NCI-H2227 treated with DMSO at 0.1 percent for 48 hours (cell line): ENCODE measurements at places on chromosomes 5 and 9.

GRCh38 chr5:84197538-84197937 lies 187.1 kb downstream of the EDIL3 start:
- no peak for DNase-seq

DNA sequence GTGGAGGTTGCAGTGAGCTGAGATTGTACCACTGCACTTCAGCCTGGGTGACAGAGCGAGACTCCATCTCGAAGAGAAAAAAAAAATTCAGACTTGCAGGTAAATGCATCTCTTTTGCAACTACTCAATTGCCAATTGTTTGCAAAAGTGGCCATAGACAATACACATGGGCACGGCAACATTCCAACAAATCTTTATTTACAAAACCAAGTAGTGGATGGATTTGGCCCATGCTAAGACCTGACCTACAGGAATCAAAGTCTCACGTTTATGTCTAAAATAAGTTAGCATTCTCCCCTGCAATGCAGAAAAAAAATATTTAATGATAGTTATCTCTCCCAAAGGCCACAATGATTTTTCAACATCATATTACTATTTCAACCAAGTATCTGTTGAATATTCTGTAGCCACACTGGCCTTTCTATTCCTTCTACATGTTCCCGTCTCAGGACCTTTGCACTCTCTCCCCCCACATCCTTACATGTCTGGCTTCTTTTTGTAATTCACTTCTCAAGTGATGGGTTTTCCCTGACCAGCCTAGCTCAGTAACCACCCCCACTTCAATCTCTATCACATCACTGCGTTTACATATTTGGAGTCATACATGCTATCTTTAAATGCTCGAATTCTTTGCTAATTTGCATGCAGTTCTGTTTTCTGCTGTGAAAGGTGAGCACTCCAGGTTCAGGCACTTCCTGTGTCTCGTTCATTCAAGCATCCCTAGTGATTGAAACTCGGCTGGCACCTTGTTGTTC lies 54.2 kb downstream of the FNBP1 start:
- DNase-seq: no peak

DNA sequence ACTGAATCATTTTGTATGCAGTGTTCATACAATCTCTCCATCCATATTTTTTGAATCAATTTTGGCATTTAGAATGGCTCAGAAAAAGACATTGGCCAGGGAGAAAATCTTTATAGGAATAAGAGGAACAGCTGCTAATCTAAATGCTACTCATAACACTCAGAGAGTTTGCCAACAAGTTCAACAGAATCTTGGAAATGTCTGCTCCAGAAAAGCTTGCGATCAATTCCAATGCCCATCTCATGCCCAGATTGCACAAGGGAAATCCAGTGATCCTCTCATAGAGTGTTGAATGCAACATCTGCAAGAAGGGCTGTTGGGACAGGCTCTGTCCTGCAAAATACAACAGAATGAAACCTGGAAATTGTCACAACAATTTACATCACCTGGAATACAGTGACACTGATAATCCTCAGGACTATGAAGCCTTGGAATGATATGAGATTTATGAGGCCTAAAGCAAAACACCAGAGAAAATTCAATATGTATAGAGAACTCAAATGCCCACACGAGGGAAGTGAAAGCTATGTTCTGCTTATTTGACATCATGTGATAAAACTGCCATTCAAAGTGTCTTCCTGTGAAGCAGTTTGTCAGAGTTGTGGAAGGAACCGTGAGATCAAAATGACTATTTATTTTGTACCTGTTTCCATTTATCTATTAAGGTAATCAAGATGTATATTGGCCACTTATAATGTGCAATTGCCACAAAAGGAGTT lies 190.1 kb downstream of the PARP8 start:
- no peak for DNase-seq

- no peak for DNase-seq
These were observed 108.3 kb upstream of the ADAMTSL1 start for GRCh38 chr9:18365651-18366050.

GRCh38 chr5:138980441-138980840 lies 105.3 kb upstream of the LRRTM2 start:
- no peak for DNase-seq

GRCh38 chr5:124438903-124439281 lies 307.5 kb downstream of the ZNF608 start:
- DNase-seq: no peak

DNA sequence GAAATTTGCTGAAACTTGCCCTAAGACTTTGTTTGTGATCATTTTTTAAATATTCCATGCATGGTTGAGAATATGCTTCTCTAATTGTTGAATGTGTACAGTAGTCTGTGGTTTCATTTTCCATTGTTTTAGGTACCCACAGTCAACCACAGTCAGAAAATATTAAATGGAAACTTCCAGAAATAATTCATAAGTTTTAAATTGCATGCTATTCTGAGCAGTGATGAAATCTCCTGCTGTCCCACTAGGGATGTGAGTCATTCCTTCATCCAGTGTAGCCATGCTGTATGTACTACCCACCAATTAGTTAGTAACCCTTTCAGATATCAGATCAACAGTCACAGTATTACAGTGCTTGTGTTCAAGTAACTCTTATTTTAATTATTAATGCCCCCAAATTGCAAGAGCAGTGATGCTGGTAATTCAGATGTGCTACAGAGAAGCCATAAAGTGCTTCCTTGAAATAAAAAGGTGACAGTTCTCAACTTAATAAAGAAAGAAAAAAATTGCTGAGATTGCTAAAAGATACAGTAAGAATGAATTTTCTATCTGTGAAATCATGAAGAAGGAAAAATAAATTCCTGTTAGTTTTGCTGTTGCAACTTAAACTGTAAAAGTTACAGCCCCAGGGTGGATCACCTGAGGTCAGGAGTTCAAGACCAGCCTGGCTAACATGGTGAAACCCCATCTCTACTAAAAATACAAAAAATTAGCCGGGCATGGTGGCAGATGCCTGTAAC lies 79.9 kb upstream of the FBXL17 start:
- no peak for DNase-seq

DNA sequence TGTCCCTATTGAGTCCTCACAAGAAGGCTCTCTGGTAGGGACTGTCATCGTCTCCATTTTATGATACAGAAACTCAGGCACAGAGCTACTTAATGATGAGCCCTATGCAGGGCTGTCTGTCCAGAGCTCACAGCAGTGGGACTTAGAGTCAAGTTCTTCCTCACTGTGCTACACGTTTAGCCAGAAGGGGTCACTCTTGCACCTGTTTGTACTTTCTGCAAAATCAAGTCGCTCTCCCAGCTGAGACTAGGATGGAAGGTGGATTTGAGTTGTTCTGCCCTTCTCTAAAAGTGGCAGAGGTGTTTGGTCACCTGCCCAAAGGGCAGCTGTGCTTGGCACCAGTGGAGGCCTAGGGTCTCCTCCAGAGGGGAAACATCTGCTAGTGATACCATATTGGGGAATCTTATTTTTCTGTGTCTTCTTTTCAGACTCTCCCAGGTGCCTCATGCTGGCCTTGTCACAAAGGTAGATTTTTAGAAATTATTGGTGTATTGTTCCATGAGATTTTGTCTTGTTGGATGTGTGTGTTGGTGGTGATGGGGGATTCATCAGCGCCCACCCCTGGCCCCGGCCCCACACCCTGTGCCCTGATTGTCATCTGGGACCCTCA lies 104.2 kb downstream of the PPARGC1B start:
- peak; percentile 49 for DNase-seq

- no peak for DNase-seq
These were observed 74.8 kb downstream of the CDK5RAP2 start for GRCh38 chr9:120505186-120505585.

- no peak for DNase-seq
These were observed 11.3 kb downstream of the RALGPS1 start for GRCh38 chr9:126925876-126926275.

DNA sequence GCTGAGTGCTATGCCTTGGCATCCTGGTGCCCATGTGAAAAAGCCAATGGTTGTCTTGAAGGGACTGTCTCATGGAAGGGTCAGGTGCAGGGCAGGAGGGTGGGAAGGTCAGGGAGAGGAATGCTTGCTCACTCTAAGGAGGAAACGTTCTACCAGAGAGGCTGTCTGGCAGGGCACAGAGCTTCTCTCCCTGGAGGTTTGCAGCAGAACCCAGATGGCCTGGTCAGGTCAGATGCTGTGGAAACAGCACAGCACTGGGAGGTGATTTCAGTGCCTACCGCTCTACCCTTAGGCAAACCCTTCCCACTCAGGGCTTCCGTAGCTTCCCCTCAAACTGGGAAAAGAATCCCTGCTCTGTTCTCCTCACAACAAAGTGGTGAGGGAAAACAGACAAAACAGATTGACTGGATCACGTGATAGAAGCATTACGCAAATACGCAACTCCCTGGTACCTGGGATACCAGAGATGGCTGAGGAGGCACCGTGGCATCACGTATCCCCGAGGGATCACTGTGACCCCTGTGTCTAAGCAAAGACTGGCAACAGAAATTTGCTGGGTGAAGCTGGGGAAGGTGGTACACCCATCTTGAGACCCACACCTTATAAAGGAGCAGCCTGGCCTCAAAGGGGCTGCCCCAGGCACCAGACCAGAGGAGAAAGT lies 3.9 kb upstream of the MGAT1 start:
- DNase-seq: no peak

DNA sequence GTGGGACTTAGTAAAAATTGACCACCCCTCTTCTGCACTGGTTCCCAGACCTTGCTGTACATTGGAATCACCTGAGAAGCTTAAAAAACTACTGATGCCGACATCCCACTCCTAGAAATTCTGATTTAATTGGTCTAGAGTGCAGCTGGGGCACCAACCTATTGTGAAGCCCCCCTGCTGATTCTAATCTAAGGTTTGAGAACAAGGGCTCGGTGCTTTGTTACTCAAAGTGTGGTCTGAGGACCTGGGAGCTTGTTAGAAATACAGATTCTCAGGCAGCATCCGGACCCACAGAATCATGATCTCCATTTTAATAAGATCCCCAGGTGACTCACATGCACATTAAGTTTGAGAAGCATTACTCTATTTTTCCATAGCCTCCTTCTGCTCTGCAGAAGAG lies 57.8 kb upstream of the LPAR1 start:
- DNase-seq: no peak

DNA sequence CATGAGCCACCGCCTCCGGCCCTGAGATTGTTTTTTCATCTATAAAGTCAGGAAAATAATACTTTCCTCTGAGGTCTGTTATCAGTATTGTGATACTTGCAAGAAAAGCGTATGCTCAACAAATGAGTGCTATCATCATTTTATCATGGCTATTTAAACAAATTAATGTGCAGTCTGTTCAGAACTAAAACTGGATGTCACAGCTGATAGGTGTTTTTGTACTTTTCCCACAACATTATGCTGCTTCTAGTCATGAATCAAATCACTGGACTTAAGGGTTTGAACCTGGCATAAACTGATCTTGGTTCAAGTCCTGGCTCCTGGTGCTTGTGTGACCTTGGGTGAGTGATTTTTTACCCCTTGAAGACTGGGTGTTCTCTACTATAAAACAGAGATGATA lies 21.4 kb upstream of the PHF19 start:
- DNase-seq: no peak

- no peak for DNase-seq
These were observed 206.4 kb downstream of the COMMD10 start for GRCh38 chr5:116291271-116291670.

GRCh38 chr9:70020217-70020616 lies 23.4 kb upstream of the MAMDC2 start:
- no peak for DNase-seq

DNA sequence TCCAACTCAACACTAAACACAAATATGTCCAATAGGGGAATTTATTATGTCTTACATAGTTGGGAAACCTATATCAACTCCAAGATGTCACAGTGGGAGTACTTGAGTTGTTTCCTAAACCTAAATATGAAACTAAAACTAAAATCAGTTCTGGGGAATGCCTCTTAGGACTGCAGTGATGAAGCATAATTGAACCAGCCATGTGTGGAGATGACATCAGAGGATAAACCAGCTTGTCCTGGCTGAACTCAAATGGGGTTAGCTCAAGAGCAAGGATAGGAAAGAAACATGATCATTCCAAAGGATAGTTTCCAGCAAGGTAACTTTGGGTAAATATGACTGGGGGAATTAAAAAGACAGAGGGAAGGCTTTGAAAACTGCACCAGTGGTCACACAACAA lies 88.9 kb upstream of the PLPPR1 start:
- no peak for DNase-seq

- no peak for DNase-seq
These were observed 69.0 kb downstream of the MVB12B start for GRCh38 chr9:126395439-126396212.

DNA sequence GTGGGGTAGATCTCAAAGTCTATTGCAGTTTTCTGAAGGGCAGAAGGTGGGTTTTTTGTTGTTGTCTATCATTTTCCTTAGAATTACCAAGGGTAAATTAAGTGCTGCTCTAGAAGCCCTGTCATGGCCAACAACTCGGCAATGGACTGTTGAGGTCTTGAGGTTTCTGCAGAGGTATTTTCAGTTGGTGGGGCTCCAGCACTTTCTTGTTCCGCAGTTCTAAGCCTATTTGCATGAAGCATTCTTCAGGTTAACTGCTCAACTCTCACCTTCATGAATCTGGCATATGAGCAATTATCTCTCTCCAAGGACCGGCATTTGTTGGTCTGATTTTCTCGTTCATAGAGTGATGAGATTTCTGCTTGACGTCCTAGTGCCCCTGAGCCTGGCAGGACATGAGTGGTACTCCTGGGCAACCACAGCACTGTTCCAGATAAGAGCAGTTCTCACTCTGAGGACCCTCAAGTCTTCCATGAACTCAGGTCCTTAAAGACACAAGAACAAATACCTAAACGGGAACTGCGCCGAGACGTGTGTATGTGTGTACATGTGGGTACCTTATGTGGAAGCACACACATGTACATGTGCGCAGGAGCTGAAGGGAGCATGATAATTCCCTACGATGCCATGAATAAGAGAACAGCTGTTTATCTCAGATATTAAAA lies 544.5 kb downstream of the CSNK1G3 start:
- no peak for DNase-seq

DNA sequence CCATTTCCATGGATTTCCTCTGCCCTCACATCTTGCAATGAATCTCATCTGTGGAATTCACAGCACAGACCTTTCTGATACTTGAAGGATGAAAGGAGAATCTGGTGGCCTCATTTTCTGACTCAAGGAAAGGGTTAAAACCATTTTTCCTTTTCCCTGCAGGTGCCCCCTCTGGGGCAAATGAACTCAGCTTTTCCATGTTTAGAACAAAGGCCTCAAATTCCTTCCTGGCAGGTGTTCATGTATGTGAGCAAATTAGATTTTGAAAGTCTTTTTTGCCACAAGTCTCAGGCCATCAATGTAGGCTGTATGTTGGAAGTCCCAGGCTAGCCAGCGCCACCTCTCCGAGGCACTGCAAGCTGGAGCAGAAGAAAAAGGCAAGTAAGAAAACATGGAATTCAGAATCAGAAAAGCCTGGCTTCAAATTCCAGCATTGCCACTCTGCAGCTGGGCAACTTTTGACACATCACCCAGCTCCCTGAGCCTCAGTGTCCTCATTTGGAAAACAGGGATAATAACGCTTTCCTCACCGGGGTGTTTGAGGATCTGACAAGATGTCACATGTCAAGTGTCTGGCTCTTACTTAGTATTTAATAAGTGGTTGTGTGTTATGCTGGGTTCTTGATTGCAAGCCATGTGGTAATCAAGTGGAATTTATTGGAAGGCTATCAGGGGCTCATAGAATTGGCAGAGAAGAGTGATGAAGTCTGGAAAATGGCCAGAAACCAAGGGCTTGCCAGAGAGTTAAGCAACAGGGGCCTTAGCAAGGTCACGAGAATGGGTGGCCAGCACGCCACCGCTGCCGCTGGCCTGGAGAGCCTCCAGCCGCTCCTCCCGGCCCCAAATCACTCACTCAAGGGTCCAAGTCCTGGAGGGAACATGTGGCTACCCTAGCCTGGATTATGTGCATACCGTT lies 48.4 kb upstream of the SMIM23 start:
- no peak for DNase-seq

GRCh38 chr9:105716146-105716545 lies 21.8 kb downstream of the TMEM38B start:
- no peak for DNase-seq
